Brain microvascular endothelial cell (primary cell): ENCODE measurements at places on chromosomes 2 and 18.

- DNase-seq, result no peak
These were observed 6.3 kb downstream of the ANKRD53 start for GRCh38 chr2:70984576-70985282.

DNA sequence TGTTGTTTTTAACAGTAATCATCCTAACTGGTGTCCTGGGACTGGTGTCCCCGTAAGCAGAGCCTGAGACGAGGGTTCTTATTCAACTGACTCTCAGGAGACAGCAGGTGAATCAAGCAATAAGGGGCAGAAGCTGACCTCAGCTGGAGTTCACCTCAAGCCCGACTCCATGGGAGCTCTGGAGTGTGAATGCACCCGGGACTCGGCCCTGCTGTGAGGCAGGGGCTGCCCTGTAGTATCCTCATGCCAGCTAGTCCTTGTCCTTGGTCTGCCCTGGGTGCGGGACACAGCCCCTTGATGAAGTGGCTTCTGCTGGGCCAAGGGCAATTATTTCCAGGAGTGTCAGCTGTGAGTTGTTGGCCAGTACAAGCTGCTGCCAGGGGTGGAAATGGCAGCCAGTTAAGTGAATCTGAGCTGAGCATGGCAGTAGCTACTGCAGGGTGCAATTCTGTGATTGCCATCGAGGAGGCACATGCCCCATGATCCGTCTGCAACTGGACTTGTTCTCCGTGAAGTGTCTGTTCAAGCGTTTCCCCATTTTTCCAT lies 54.9 kb upstream of the OTOS start:
- DNase-seq, result no peak

DNA sequence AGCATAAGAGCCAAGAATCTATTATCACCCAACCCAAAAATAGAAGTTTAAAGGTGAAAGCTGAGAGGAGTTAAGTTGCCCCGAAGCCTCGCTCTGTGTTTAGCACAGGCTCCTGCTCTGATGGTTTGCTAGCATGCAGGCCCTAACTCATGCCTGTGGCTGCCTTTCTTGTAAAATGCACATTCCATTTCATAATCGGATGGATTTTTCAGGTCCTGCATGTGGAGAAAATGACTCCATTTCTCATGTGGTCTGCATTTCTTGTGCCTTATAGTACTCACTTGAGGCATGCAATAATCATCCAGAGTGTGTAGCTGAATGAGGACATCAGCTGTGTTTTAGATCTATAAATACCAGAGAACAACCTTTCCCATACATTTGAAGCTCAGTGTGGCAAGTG lies 381.8 kb downstream of the CPS1 start:
- DNase-seq, result peak; percentile 20

DNA sequence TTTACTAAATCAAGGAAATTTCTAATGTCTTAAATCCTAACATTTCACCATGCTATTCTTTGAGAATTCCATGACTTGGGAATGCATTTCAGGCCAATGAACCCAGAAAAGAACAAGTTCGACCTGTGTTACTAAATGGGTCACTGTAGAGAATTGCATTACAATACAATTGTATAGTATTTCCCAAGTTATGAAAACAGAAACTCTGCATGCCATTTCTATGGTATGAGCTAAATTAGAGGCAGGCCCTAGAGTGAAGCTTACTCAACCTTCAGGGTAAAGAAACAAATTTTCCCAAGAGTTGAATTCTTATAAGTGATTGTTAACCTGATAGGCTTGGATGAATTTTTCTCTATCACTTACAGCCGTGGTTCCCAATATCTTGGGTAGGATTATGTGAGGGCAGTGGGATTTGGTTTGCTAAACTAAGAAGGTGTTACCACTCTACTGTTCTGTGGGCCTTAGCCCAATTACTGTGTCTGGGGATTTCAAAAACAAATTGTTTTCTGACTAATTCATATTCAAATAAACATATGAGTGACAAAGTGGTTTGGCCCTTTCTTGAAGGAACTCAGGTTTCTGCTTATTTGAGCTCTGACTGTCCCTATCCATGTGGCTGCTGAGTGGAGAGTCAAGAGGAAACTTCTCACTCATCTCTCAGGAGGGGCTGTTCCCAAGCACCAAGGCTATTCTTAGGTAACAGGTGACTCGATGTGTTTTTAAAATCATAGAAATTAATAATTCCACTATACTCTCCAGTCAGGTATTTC lies 11.2 kb upstream of the SERPINB7 start:
- DNase-seq, result peak; percentile 12

- no peak for DNase-seq
These were observed 173.5 kb upstream of the FOSL2 start for GRCh38 chr2:28219138-28219537.

- no peak for DNase-seq
These were observed 38.8 kb downstream of the AQP4 start for GRCh38 chr18:26826656-26827235.

DNA sequence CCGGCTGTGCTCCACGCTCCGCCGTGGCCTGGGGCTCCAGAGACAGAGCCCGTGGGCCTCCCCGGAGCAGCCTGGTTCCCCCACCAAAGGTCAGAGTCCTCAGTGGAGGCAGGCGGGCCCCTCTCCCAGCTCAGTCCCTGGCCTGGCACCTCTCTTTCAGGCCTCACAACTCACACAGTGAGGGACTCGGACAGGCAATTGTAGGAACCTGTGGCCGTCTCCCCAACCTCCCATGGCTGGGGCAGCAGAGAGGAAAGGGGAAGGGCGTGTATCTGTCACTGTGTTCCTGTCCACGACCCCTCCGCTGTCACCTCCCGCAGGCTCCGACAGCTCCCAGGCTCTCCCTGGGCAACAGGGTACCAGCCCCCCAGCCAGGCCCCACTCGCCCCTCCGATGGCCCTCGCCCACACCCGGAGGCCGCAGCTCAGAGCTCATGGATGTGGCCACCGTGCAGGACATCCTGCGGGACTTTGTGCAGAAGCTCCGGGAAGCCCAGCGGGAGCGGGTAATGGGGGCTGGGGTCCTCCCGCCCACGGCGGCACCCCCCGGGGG lies 32.4 kb upstream of the SNED1 start:
- no peak for DNase-seq
